K562 (cell line): ENCODE measurements at places on chromosomes 6 and 20.
A peak's percentile ranks its signal among the peaks of the same experiment; 100 is the strongest.

DNA sequence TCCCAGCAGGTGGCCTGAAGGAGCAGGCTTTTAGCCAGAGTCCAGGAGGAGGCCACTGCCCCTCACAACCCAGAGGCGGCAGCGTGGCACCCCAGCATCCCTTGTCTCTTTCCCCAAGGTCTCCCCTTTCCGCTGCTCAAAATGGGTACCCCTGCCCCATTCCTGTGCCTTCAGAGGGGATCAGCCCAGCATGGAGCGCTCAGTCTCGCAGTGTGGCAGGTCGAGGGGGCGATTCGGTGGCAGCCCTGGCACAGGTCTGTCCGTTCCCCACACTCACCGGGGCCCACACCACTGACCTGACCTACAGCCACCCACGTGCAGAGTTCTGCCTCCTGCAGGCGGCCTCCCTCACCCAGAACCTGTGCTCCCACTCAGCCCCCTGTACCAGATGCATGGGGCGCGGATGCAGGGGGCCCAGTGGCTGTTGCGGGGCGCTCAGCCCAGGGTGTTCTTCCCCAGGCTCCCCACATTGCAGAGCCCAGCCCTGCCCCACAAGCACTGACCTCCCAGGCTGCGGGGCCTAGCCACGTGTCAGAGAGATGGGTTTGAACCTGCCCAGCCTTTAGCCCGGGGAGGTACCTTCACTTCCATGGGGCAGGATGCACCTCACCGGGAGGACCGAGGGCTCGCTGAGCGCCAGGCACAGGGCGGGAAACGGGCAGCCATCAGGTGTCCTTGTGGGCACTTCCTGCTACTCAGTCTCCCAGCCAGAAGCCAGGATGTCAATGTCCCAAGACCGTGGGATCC lies 41.8 kb downstream of the DSTN start:
- H3K4me3 ChIP-seq, result no peak overlapping the region
- no peaks in the 10 kb centered on the region for H3K27me3 ChIP-seq
- no peak overlapping the region for H3K27ac ChIP-seq
- peaks cover 19% of the 10 kb centered on the region; the same call in 1 of the 3 replicates for H3K36me3 ChIP-seq

DNA sequence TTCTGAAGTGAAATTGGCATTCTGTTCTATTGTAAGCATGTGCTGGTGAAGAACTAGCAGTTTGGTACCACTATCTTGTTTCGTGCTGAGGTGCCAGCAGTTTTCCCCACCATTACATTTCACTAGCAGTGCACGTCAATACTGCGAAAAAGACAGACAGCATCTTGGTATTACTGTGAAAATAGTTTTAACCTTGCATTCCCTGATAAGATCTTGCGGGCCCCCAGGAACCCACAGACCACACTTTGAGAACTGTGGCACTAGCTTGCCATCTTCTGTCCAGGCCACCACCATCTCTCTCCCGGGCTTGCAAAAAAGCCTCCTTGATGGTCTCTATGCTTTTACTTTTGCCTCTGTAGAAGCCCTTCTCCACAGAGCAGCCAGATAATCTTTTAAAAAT lies 185.7 kb downstream of the BACH2 start:
- no peak overlapping the region for H3K4me3 ChIP-seq
- no peaks in the 10 kb centered on the region for H3K4me1 ChIP-seq
- no peaks in the 10 kb centered on the region for H3K36me3 ChIP-seq
- DNase-seq, result no peak
- H3K27me3 ChIP-seq, result 0 out of 3 replicates have a peak, but pooled peaks cover 3% of the 10 kb centered on the region

DNA sequence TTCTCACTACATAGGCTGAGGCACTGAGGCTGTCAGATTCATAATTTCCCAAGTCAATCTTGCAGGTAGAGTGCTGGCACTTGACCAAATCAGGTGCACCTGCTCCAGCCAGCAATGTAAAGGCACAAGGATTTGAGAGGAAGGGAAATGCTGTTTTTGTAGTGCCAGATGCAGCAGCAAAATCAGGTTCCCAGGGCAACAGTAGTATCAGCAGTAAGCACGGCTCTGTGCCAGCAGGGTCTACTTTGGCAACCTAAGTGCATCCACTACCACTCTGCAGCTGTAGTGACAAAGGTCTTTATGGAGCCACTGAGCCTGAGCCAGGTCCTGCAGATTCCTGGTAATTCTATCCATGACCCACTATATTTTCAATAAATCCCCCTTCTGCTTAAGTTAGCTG lies 329.5 kb downstream of the TPBG start:
- no peaks in the 10 kb centered on the region for H3K27me3 ChIP-seq
- DNase-seq, result no peak
- H3K27ac ChIP-seq, result no peak overlapping the region
- H3K4me1 ChIP-seq, result no peaks in the 10 kb centered on the region
- no peak overlapping the region for H3K4me3 ChIP-seq

DNA sequence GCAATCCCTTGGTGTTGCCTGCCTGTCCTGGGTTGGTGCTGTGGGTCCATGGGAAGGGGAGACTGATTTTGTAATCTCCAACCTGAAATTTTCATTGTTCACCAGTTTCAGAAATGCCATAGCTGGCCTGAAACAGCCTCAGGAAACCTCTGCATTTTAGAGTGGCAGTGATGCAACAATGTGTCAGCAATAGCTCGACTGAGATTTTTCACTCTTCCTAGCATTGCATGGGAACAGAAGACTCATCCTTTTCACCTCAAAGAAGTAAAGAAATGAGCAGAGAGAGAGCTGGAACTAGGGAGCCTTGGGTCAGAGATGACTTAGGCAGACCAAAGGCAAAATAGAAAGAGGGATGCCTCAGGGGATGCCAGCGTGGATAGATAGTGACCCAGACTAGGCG lies 23.7 kb upstream of the TMEM14A start:
- no peak overlapping the region for H3K4me3 ChIP-seq
- no peak overlapping the region for H3K27ac ChIP-seq
- no peak for DNase-seq
- no peaks in the 10 kb centered on the region; the same call in 1 of the 2 replicates for H3K4me1 ChIP-seq

DNA sequence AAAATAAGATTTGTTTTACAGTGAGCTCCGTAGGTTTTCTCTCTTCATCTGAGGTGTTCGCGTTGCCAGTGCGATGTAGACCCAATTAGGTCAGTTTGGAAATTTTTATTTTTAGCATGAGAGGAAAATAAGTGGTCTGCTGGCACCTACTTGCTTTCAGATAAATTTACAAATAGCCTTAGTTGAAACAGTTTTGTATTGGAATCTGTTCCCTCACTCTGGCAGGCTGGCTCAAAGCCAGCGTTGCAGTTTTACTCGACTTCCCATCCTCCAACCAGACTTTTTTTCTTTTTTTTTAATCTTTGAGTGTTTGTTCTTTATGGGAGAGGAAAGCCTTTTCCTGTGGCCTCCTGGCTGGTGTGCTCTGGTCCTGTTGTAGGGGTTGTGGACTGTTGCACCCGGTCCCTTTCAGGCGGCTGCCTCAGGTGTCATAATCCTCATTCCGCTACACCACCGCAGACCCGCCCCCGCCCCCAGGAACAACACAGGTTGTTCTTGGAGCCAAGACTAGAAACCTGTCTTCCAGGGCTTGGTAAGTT lies 46.7 kb downstream of the TIAM2 start:
- H3K4me1 ChIP-seq, result no peaks in the 10 kb centered on the region
- H3K27ac ChIP-seq, result no peak overlapping the region
- DNase-seq, result no peak
- peaks cover 66% of the 10 kb centered on the region for H3K27me3 ChIP-seq

GRCh38 chr6:142489722-142490610 lies 188.2 kb downstream of the ADGRG6 start:
- H3K4me3 ChIP-seq, result no peak overlapping the region
- H3K27ac ChIP-seq, result no peak overlapping the region

GRCh38 chr6:64777941-64778785 lies 928.9 kb downstream of the EYS start:
- H3K27me3 ChIP-seq, result no peaks in the 10 kb centered on the region
- no peak overlapping the region for H3K27ac ChIP-seq
- H3K36me3 ChIP-seq, result no peaks in the 10 kb centered on the region

- H3K4me1 ChIP-seq, result no peaks in the 10 kb centered on the region
- H3K36me3 ChIP-seq, result no peaks in the 10 kb centered on the region
- no peaks in the 10 kb centered on the region for H3K27me3 ChIP-seq
- H3K4me3 ChIP-seq, result no peak overlapping the region
- DNase-seq, result no peak
- no peak overlapping the region for H3K27ac ChIP-seq
These were observed 8.5 kb downstream of the EEF1A2 start for GRCh38 chr20:63490416-63490815.

- H3K27me3 ChIP-seq, result peaks cover 5% of the 10 kb centered on the region; the same call in 1 of the 2 replicates
- no peak overlapping the region for H3K27ac ChIP-seq
- DNase-seq, result no peak
These were observed 447.7 kb upstream of the CDH4 start for GRCh38 chr20:60804240-60804917.

DNA sequence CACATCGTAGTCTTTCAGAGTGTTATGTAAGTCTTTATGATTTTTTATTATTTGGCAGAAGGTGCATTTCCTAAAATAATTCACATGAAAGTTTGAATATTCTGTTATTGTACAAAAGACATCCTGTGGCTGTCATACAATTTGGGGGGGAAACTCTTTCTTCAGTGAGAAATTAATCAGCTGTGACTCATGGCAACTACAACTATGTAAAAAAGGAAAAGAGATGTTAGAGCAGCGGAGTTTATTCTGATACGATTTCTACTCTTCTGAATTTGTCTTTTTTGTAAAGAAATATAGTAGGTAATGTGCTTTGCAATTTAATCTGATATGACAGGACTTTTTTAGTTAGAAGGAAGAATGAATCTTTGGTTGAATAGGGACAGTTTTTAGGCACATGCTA lies 14.2 kb downstream of the COL19A1 start:
- no peaks in the 10 kb centered on the region; the same call in 1 of the 2 replicates for H3K27me3 ChIP-seq
- H3K4me3 ChIP-seq, result no peak overlapping the region
- DNase-seq, result no peak
- no peaks in the 10 kb centered on the region for H3K4me1 ChIP-seq

DNA sequence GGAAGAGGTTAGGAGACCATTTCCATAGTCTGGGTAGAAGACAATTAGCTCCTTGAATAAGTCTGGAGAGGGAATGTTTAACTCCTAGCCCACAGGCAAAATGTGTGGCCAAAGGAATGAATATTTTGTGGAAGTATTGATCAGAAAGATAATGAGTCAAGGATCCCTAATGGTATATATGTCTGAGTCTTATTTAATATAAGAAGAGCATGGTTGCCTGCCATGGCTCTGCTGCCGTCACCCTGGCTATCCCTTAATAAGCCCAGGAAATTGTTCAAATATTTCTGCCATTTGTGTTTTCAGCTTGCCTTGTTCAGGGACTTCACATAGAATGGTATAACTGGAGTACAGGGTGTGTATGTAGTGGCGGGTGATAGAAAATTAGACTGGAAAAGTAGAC lies 18.1 kb upstream of the CALHM6 start:
- no peak overlapping the region for H3K27ac ChIP-seq
- no peak for DNase-seq
- no peaks in the 10 kb centered on the region for H3K4me1 ChIP-seq
- H3K27me3 ChIP-seq, result no peaks in the 10 kb centered on the region
- H3K4me3 ChIP-seq, result no peak overlapping the region

DNA sequence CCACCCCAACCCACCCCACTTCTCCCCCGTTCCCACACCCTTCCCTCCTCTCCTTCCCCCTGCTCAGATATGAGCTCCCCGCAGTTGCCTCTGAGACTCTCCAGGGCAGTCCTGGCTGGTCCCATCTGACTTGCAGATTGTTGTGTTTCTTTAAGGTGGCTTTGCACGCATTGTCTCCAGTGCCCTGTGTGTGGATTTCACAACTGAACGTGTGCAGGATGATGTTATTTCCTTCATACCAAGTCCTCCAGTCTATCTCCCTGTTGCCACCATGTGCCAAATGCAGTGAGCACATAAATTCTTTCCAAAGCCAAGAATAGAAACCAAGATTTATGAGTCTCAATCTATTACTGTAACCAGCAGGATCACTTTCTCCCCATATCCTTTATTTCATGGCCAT lies 79.1 kb downstream of the TMEM242 start:
- no peak overlapping the region for H3K27ac ChIP-seq
- no peaks in the 10 kb centered on the region for H3K27me3 ChIP-seq
- peak; percentile 35 for DNase-seq

DNA sequence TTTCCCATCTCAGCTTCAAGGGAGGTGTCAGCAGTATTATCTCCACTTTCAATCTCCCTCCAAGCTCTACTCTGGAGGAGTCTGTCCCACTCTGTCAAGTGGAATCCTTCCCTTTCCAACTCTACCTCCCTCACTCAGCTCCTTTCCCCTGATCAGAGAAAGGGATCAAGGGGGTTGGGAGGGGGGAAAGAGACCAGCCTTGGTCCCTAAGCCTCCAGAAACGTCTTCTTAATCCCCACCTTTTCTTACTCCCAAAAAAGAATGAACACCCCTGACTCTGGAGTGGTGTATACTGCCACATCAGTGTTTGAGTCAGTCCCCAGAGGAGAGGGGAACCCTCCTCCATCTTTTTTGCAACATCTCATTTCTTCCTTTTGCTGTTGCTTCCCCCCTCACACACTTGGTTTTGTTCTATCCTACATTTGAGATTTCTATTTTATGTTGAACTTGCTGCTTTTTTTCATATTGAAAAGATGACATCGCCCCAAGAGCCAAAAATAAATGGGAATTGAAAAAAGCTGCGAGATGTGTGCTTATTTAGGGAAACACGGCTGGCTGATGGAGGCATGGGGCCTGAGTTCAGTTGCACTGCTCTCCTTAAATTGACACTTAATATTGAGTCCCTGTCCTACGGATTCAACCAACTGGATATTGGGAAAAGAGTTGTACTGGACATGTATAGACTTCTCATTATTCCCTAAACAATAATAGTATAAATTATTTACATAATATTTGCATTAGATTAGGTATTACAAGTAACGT lies 4.9 kb downstream of the TUBB start:
- peaks cover 14% of the 10 kb centered on the region; the same call in 2 of the 3 replicates for H3K4me1 ChIP-seq
- DNase-seq, result no peak
- H3K4me3 ChIP-seq, result no peak overlapping the region

- no peaks in the 10 kb centered on the region for H3K4me1 ChIP-seq
- DNase-seq, result no peak
- H3K36me3 ChIP-seq, result no peaks in the 10 kb centered on the region
- H3K27ac ChIP-seq, result no peak overlapping the region
- no peak overlapping the region for H3K4me3 ChIP-seq
- peaks cover 5% of the 10 kb centered on the region; the same call in 2 of the 3 replicates for H3K27me3 ChIP-seq
These were observed 20.9 kb upstream of the KCNK16 start for GRCh38 chr6:39343396-39343870.

- H3K36me3 ChIP-seq, result no peaks in the 10 kb centered on the region
- no peaks in the 10 kb centered on the region for H3K4me1 ChIP-seq
- H3K27ac ChIP-seq, result no peak overlapping the region
- no peak for DNase-seq
These were observed 110.6 kb upstream of the TRAF3IP2 start for GRCh38 chr6:111716325-111716724.

GRCh38 chr6:125094563-125094962 lies 59.0 kb upstream of the TPD52L1 start:
- no peak for DNase-seq
- no peaks in the 10 kb centered on the region; the same call in none of the 3 replicates for H3K36me3 ChIP-seq
- H3K27ac ChIP-seq, result no peak overlapping the region
- no peaks in the 10 kb centered on the region for H3K27me3 ChIP-seq
- no peak overlapping the region for H3K4me3 ChIP-seq

DNA sequence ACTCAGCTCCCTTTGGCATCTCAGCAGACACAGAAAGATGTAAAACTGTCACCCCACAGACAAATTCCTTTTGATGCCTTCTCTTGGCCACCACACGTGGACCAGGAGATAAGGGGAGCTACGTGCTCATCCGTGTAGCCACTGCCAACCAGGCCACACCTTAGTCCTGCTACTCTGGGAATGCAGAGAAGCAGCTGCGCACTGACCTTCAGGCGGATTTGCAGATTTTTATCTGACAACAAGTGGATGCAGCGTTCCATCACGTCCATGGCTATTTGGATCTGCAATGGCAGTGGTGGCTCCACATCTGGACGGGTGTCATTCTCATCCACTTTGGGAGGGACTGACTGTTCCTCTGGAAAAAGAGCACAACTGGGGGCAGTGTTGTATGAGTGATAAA lies 30.8 kb downstream of the TTI1 start:
- DNase-seq, result peak; percentile 35
- H3K27me3 ChIP-seq, result no peaks in the 10 kb centered on the region
- no peak overlapping the region for H3K27ac ChIP-seq
- no peak overlapping the region for H3K4me3 ChIP-seq
- peaks cover 96% of the 10 kb centered on the region for H3K36me3 ChIP-seq
